ENCODE measurements at places on chromosomes 1 and 21. TPM values are rescaled to one million over a fixed set of nuclear protein-coding genes. Genes with fewer than 3 reads are reported as not detected.

NPR1 gene
- total RNA-seq: 0.93 TPM

SPRR1A gene
- not detected for total RNA-seq

TSTD1 gene
- 6.7 TPM for total RNA-seq

E2F2 gene
- 23.5 TPM for total RNA-seq

LCE1E gene
- not detected for total RNA-seq

SH2D2A gene
- 1.0 TPM for total RNA-seq

PPIH gene
- 75.2 TPM for total RNA-seq

BSND gene
- not detected for total RNA-seq

BRINP3 gene
- total RNA-seq: 0.45 TPM

PRKAA2 gene
- 4.9 TPM for total RNA-seq

PCP4L1 gene
- total RNA-seq: 0.20 TPM

DNA sequence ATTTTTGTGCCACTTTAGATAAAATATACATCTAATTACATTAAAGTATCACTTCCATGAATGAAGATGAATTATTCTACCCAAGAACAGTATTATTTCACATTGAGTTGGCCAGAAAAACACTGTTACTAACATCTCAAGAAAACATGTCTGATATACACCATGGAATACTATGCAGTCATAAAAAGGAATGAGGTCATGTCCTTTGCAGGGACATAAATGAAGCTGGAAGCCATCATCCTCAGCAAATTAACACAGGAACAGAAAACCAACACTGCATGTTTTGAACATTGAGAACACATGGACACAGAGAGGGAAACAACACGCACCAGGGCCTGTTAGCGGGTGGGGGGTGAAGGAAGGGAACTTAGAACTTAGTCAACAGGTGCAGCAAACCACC lies 69.0 kb downstream of the TESK2 start:
- no peak for DNase-seq

DNA sequence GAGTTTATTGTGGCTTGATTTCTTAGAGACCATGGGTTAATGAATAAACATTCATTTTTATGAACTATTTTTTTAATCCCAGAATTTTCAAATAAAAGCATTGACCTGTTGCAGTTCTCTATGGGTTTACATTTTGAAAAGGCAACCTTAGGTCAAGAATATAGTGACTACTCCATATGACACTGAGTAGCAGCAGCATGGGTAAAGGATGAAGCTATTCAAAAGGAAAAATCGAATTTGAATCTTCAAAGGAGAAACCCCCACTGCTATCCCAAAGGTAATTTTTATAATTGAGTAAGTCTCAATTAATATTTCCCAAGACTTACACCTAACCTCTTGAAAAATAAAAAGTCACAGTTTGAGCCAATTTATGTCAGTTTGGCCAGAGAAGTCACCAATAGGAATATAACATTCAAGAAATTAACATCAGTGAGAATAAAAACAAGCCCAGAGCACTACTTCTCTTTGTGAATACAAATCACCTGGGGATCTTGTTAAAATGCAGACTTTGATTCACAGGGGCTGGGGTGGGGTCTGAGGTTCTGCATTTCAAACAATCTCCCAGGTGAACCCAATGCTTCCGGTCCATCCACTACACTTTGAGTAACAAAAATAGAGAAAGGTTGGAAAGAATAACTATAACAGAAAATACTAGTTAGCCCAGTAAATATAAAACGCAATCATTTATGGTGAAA lies 39.8 kb downstream of the USP1 start:
- no peak for DNase-seq

- DNase-seq: no peak
Measured at GRCh38 chr1:242427519-242427918, 97.0 kb downstream of the PLD5 start.

GRCh38 chr1:245589316-245589715 lies 434.5 kb downstream of the KIF26B start:
- no peak for DNase-seq

- DNase-seq: no peak
Measured at GRCh38 chr1:71156590-71156989, 75.8 kb upstream of the ZRANB2 start.

DNA sequence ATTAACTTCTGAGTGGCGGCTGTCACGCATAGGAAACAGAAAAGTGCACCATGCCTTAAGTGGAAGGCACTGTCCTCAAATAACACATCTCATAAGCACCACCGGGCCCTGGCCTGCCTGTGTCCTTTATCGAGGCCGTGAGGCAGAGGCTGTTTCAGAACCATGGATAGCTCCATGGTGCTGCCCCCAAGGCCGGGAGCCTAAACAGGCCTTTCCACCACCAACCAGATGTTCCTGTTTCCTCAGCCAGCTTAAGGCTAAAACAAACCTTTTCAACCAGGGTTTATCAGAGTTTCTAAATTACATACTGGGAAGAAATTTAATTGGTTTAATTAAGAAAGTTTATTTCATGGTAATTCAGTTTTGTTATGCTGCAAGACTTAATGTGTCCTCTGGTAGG lies 114.4 kb downstream of the DMRTA2 start:
- peak; percentile 16 for DNase-seq

DNA sequence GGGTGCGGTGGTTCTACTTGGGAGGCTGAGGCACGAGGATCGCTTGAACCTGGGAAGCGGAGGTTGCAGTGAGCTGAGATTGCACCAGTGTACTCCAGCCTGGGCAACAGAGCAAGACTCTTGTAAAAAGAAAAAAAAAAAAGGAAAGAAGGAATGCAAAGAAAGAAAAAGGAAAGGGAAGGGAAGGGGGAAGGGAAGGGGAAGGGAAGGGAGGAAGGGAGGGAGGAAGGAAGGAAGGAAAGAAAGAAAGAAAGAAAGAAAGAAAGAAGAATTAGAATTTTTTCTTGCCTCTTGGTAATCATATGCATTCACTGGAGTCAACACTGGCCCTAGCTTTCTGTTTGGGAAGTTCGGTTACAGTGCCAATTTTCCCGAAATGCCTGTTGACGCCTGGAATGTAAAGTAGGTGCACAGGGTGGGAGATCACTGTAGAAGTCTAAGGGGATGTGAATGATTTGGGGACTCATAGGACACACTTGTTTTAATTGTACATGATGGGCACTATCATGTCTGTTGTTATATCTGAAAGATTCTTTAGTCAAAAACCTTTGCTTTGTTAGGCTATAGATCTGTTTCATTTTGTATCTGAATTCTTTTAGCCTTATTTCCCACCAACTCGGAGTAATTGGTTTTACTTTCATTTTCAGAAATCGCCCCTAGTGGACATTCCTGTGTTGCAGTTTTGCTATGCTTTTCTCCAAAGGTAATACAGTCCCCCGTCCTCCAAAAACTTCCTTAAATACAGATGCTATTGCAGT lies 59.8 kb upstream of the MORC3 start:
- peak; percentile 43 for DNase-seq

DNA sequence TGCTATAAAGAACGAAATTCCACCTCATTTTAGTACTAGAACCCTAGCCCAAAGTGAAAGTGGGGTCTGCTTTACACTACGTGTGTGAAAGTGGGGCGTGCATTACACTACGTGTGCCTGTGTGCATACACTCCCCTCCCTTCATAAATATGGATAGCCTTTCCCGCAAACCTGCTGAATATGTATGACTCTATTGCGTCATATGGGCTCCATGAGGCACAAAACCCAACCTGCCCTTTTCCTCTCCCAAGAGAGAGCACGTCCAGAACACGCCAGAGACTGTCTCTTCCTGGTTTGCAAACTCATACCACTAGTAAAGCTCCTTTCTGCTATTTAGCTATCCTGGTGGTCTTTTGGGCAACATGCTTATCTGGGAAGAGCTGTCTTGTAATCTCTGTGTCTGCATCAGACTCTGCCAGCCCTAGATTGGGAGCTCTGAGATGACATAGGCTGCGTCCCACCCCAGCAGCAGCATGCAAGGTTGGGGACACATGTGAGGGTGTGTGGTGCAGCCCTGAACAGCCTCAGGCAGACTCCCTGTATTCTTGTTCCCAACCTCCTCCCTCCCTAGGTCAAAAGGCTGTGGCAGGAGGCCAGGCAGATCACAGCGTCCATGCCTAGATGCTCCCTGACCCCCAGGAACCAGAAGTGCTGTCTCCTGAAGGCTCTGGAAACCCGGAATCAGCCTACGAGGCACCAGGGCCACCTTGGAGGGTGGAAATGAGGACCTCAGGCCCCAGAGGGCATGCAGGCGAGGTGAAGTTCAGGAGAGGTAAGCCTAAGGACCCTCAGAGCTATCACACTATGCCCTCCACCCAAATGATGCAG lies 12.3 kb upstream of the PADI1 start:
- no peak for DNase-seq

DNA sequence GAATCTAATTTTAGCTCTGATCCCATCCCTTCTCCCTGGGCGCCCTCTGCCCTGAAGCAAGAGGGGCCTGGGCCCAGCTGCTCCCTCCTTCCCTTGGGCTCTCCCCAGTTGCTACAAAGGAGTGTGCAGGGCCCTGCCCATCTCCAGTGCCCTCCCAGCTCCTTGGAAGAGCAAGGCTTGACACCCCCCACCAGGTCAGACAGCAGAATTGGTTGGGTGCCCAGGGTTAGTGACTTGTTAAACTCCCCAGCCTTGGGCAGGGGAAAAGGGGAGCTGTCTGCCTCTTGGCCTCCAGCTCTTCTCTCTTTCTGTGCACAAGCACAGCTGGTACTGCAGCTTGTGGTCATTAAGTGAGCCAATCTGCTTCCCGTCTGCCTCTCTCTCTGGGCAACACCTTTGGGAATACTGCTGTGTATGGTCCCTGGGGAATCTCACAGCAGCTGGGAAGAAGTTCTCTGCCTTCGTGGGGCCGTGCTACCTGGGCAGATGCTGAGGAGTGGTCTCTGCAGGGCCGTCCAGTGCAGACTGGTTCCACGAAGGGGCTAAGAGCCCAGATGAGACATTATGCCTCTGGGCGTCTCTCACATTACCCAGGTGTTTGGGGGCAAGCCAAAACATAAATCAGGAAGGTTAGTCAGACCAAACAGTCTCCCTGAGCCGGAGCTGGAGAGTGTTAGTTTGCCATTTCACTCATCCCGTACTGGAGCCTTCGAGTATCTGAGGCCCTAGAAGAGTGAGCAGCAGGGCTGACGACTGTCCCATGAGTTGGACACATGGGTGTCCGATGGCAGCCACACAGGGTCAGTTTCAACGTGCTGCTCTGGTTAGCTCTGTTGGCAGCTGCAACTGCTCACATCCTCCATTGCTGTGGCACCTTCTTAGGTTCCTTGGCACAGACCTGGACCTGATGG lies 37.3 kb downstream of the TMEM53 start:
- DNase-seq: no peak

DNA sequence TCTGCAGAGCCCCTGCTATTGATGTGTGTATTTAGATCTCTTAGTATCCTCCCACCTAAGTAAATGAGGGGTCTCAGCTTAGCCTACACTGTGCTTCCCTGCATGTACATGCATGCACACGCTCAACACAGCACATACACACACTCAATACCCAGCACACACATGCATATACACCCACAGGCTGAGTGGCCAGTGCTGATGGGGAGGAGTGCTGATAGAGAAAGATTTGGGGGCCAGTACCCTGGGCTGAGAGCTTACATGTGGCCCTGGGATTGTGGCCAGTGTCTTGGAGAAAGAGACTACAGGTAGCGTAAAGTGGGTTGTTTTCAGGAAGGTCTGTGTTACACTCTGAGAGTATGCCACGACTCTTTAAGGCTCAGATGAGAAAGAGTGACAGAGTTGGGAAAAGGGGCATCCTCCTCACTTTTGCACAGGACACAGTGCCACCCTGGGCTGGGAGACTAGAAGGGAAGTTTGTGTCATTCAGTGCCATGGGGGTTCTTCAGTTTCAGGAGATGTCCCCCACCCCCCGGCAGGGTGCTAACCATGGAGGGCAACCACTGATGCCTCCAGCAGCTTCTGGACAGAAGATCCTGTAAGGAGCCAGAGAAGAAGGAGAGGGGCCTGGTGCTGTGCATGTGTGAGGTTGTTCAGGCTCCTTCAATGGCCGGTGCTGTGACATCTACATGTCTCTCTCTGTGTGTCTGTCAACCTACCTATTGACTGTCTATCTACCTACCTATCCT lies 166.8 kb downstream of the RHOU start:
- DNase-seq: no peak

DNA sequence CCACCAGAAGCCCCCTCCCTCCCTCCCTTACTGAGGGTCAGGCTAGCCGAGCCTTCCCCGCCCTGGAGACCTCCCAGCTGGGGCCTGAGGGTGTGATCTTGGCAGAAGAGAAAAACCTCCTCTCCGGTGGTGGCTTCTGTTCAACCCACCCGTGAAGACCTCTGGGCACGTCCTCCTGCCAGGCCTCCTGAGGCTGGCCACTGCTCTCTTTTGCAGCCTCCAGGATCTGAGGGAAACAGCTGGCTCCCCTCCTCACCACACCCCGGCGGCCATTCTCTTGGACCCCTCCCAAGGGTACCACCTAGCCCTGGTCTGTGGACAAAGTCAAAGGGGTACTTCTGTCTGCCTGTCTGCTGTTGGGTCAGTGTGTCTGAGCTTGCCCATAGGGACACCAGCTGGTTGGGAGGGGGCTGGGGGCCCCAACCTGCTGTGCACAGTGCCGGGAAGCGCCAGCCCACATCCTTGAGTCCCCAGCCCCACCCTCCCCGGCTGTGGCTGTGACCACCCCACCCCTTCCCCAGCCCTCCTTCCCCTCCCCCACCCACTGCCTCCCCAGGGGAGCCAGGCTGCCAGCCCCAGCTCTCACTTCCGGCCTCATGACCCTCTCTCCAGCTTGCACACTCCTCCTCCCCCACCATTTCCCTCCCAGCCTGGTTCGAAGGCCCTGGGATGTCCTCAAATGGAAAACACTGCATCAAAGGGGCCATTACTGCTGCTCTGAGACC lies 48.1 kb downstream of the AHDC1 start:
- DNase-seq: no peak

- DNase-seq: no peak
Measured at GRCh38 chr1:199174336-199174735, 535.5 kb downstream of the PTPRC start.

DNA sequence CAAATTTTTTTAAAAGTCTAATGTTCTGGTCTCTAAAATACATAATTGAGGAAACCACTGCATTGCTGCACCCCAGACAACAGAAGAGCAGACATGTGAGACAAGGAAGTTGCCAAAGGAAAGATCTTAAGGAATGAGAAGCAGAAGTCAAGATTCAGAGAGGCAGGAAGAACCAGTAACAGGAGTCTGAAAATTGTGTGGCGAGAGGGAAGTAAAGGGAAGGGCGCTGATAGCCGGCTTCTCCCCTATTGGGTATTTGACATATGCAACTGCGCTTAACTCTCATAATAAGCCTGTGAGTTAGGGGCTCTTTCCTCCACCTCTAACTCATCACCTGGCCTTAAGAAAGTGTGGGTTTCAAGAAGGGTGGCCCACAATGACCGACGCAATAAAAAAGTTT lies 21.9 kb upstream of the KIF14 start:
- DNase-seq: no peak

- DNase-seq: no peak
Measured at GRCh38 chr1:194280463-194280862, 1094.0 kb upstream of the B3GALT2 start.
